ENCODE measurements at places on chromosomes 1 and 21. TPM values are rescaled to one million over a fixed set of nuclear protein-coding genes. Genes with fewer than 3 reads are reported as not detected.

Gene PCBP3
- total RNA-seq = 7.8 TPM

Gene P3R3URF
- not detected for total RNA-seq

Gene PTPRC
- total RNA-seq = 7.0 TPM

Gene SEMA6C
- 5.4 TPM for total RNA-seq

Gene PBX1
- 89.6 TPM for total RNA-seq

Gene DISP3
- not detected for total RNA-seq

Gene RPRD2
- 22.2 TPM for total RNA-seq

Gene TRABD2B
- 4.0 TPM for total RNA-seq

Gene NEGR1
- 34.5 TPM for total RNA-seq

Gene CR1L
- total RNA-seq = not detected

Gene CELA3A
- not detected for total RNA-seq

Gene CA6
- not detected for total RNA-seq

Gene MAP3K7CL
- total RNA-seq = 2.1 TPM

Gene C1orf210
- total RNA-seq = not detected

Gene TP73
- not detected for total RNA-seq

Gene LCE1E
- total RNA-seq = not detected

Gene KAZN
- total RNA-seq = 12.2 TPM

Gene TSPAN1
- 1.5 TPM for total RNA-seq

Gene GMEB1
- 7.1 TPM for total RNA-seq

Gene CBR3
- total RNA-seq = 13.9 TPM

Gene MROH9
- total RNA-seq = not detected

Gene RBP7
- 23.3 TPM for total RNA-seq

Gene LZIC
- 27.0 TPM for total RNA-seq

Gene FCRLA
- total RNA-seq = 0.75 TPM

Gene CSMD2
- total RNA-seq = 0.33 TPM

Gene KRTAP10-6
- not detected for total RNA-seq

Gene USP33
- 50.9 TPM for total RNA-seq

Gene SPRR5
- not detected for total RNA-seq

Gene S100A9
- 144 TPM for total RNA-seq

Gene MASP2
- not detected for total RNA-seq

Gene AMIGO1
- 10.0 TPM for total RNA-seq

Gene PGLYRP4
- total RNA-seq = not detected

Gene LDLRAD1
- not detected for total RNA-seq

Gene OR14K1
- total RNA-seq = not detected

Gene ELF3
- 2.9 TPM for total RNA-seq
